ENCODE measurements at places on chromosomes 11 and 22. TPM values are rescaled to one million over a fixed set of nuclear protein-coding genes. Genes with fewer than 3 reads are reported as not detected.

DNA sequence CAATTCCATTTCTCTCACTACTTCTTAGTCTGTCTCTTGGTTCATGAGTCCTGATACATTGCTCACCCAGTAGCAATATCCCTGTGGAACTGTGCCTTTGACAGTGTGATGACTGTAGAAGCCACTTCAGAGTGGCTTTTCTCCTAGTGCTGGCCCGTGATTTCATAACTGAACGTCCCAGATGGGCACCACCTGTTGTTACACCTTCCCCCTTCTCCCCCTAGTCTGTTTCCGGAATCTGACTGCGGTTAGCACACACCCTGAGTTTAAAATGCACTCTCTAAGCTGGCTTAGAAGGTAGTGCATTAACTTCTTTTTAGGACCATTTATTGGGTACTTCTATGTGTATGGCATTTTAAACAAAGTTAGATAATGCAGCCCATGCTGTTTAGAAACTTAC is 83.0 kb downstream of the ALX4 start:
- DNase-seq = no peak

GRCh38 chr11:20443596-20443995 is 56.1 kb downstream of the PRMT3 start:
- no peak for DNase-seq

- DNase-seq = no peak
Observed at GRCh38 chr22:22156348-22156715, 88.3 kb upstream of the VPREB1 start.

The TMEM132A gene
- 95.5 TPM for total RNA-seq

DNA sequence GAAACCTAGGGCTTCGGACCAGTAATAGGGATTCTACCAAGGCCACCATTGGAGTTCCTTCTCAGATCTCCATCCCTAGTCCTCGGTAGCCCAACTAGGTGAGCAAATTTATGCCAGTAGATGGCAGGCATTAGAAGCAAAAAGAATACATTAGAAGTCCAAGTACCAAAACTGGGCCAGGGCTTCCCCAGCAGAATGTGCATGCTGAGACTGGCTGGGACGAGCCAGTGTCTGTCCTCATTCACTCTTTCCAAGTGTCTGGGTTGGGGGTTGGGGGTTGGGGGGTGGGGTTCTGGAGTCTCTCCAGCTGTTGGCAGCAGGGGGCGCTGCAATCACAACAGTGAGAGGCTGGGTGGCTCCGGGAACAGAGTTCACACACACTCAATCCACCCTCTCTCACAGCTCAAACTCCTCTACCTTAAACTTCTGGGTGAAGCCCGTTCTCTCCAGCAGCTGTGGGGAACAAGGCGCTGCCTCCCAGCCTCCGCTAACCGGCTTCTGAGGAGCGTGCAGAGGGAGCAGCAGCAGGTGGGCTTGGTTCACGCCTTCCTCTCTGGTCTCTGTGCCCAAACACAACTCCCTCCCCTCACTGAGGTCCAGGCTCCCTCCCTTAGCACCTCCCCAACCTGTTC is 57.5 kb downstream of the BTG4 start:
- peak; percentile 84 for DNase-seq

GRCh38 chr11:18936002-18936673 is 3.1 kb downstream of the MRGPRX1 start:
- DNase-seq = peak; percentile 41

The RAB3IL1 gene
- 1.8 TPM for total RNA-seq

The OR2D2 gene
- 0.26 TPM for total RNA-seq

DNA sequence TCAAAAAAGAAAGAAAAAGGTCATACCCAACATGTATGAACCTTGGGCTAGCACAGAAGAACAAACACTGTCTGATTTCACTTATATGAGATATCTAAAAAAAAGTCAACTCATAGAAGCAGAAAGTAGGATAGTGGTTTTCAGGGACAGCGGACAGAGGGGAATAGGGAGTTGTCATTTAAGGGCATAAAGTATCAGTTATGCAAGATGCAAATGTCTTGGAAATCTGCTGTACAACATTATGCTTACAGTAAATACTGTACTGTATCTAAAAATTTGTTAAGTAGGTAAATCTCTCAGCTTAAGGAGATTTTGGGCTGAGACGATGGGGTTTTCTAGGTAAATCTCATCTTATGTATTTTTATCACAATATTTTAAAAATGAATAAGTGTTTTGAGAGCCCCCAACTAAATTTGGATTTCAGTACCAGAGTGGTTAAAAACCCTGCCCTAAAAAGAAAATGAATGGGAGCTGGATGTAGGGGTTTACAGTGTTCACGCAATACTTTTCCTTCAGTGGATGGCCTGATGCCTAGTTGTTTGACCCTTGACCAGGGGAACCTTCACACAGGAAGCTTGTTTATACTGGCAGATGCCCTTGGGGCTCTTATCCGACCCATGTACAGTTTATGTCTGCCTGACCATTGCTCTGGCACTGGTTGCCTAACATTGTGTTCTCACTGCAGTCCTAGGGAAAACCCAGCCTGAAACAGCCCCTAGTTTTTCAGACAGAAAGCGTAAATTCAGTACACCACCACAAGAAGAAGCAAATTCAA is 34.8 kb downstream of the SLC22A9 start:
- no peak for DNase-seq

The MS4A12 gene
- total RNA-seq = not detected

- DNase-seq = peak; percentile 65
Observed at GRCh38 chr22:19174106-19175025, 4.2 kb downstream of the SLC25A1 start.

DNA sequence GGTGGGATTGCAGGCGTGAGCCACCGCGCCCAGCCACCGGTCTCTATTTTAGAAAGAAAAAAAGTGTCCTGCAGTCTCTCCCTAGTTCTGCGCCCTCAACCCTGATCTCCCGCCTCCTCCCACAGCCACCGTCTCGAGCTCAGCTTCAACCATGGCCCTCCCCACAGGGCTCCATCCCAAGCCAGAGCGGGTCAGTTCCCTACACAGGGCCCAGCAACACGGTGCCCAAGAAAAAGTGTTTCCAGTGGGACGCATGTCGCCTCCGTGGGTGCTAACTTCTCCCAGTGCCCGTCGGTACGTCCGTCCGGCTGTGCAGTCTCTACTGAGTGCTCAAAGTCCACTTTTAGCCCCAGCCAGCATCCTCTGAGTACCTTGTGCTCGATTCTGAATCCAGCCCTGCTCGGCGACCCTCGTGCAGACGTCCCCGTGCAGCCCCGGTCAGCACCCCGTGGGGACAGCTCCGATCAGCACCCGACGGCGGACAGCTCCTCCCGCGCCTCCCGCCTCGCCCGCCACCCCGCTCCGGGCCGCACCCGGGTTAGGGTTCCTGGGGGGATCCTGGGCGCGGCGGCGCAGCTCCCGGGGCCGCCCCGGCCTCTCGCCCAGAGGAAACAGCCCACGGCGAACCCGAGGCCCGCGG is 657 bp upstream of the MAPK8IP2 start:
- DNase-seq = peak; percentile 68

The OR9G4 gene
- not detected for total RNA-seq

DNA sequence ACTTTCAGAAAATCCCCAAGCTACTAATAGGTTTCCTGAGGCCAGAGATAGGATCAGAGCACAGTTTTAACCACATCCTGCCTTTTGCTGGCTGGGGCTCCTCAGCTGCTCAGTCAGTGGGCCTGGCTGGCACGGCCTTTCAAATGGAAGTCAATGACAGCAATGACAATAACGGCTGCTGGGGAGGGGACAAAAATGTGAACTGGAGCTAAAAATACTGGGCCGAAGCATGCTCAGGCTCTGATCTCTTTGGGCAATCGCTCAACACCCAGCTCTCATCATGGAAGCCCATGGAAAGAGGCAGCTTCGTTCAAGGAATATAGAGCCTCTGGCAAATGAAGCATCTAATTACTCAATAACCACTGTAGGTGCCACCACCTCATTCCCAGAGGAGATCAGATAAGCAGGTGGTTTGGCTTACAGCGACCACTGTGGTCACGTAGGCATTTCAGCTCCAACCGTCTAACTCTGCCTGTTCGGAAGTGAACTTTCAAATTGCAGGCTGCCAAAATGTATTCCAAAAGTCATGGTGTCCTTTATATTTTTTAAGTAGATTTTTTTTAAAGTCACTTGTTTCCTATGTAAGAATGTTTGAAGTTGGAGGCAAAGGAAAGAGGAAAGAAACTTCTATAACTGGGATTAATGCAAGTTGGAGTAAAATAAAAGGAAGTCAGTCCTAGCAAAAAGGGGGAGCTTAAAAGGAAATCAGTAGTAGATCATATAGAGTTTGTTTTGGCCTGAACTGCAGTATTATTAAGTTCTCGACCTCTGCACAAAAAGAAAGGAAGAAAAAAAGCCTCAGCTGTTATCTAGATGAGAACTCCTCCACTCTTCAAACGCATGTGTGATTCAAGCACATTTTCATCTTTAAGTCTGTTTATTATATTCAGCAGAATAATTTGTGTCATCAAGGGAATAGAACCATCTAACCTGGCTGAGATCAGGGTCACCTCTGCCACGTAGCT is 14.1 kb downstream of the WT1 start:
- DNase-seq = no peak

The CCDC73 gene
- not detected for total RNA-seq
